ENCODE measurements at places on chromosomes 2 and 18.
A peak's percentile ranks its signal among the peaks of the same experiment; 100 is the strongest.

DNA sequence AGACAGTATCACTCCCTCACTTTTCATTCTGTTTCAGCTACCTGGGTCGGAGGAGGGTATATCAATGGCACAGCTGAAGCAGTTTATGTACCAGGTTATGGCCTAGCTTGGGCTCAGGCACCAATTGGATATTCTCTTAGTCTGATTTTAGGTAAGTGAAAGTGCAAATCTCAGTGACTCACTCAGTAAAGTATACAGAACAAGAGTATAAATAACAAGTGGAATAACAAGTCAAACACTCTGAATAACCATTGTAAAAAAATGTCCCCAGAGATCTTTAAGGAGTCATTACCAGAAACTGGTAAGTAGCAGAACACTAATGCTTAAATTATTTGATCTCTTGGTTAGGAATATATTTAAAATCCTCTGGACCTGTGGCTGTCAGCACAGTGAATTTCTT, 5.7 kb downstream of the SLC5A7 start:
- DNase-seq = no peak

- DNase-seq = no peak
These were observed 204.6 kb downstream of the EIPR1 start for GRCh38 chr2:3173031-3173430.

DNA sequence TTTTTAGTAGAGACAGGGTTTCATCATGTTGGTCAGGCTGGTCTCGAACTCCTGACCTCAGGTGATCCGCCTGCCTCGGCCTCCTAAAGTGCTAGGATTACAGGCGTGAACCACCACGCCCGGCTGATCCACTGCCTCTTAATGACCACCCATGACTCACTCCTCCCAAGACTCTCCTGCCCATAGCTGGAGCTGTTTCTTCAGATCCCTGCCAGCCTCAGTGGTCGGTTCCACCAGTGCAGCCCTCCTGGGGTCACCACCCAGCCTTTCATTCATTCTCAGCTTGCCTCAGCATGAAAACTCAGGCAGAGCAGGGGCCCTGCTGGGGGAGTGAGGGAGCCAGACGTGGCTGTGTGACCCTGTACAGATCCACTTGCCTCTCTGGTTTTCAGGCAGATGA, 12.5 kb downstream of the KCNIP3 start:
- no peak for DNase-seq

- no peak for DNase-seq
These were observed 5.7 kb downstream of the DYSF start for GRCh38 chr2:71459084-71459431.

GRCh38 chr2:174673876-174674275, 76.3 kb upstream of the WIPF1 start:
- no peak for DNase-seq

DNA sequence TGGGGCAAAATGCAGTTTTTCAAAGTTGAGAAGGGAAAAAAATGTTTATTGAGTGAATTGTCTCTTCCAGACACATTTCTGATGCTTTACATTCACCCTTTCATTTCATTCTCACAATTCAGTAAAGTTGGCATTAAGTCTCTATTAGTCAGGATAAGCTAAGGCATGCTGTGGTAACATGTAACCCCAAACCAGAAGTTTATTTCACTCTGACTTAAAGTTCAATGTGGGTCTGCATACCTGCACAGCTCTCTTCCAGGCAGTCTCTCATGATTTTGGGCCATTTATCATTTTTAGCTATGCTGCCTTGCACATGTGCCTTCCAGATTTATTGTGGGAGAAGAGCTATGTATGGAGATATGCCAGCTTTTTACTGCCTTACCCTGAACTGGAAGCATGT, 48.0 kb downstream of the DDX18 start:
- no peak for DNase-seq

- DNase-seq = no peak
These were observed 67.8 kb downstream of the QPCT start for GRCh38 chr2:37412231-37412630.

- DNase-seq = no peak
These were observed 643.1 kb downstream of the CNTNAP5 start for GRCh38 chr2:124668161-124668560.

DNA sequence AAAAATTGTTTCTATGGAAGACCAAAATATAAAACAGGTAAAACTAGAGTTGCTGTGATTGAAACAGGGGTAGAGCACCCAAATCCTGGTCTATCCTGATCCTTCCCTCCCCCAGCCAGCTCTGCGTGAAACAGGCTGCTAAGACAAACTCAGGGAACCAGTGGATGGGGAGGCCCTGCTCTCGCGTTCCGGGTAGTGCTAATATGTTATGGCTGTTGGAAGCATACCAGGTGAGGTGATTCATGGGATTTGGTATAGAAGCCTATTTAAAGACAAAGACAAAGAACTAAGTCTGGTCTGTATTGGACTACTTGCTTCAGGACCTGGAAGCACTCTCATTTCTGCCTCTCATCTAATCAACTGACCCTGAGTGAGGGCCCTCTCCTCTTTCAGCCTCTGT, 63.0 kb upstream of the CCBE1 start:
- no peak for DNase-seq

GRCh38 chr2:147976102-147976501, 44.4 kb downstream of the ORC4 start:
- no peak for DNase-seq

DNA sequence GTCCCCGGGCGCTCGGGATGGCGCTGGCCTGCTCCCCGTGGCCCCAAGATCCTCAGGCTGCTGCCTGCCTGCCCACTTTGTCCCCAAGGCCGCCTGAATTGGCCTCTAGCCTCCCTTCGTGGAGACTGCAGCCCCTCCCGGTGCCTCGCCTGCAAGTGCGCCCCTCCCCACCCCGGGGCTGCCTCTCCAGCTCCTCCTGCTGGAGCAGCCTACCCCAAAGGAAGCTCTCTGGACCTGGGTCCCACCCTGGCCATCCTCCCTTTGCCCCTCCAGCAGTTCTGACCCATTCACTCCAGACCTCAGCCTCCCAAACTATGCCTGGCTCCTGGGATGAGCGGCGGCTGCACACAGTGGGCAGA, 6.2 kb downstream of the ESPNL start:
- peak; percentile 34 for DNase-seq

DNA sequence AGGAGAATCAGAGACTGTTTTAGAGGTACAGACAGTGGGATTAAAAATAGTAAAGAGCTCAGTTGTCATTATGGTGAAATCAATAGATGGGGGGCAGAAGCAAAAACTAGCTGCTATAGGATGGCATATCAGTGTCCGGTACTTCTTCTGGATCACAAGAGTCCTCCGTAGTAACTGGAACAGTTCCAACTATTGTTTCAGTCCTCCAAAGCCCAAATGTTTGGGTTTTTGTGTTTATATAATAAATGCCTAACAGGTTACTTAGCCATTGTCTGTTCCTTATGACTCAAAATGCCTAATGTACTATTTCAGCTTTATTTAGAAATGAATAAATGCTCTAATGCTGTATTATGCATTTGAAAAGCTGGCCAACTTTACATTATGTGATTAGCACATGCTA, 401.2 kb downstream of the PTH2R start:
- DNase-seq = no peak
